Sigmoid colon (tissue), 7 donors: ENCODE measurements at places on chromosomes 5 and 9.

DNA sequence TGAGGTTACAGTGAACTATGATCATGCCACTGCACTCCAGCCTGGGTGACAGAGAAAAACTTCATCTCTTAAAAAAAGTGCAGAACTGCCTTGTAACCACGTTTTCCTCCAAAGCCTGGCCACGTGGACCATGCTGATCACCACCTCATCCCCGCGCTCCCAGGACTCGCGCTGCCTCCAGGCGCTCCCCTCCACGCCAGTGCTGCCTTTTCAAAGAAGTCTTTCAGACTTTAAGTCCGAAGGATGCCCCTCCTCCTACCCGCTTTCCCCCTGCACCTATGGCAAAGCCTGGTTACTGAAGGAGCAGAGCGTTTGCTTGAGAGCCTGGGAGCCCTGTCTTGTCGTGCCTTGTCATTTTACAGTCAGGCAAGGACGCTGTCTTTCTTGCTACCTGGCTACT is 43.8 kb downstream of the HABP4 start:
- no peaks in the 10 kb centered on the region for H3K27me3 ChIP-seq
- H3K36me3 ChIP-seq: peaks cover 3% of the 10 kb centered on the region
- H3K4me3 ChIP-seq: no peak overlapping the region
- H3K4me1 ChIP-seq: no peaks in the 10 kb centered on the region
- no peak for DNase-seq

DNA sequence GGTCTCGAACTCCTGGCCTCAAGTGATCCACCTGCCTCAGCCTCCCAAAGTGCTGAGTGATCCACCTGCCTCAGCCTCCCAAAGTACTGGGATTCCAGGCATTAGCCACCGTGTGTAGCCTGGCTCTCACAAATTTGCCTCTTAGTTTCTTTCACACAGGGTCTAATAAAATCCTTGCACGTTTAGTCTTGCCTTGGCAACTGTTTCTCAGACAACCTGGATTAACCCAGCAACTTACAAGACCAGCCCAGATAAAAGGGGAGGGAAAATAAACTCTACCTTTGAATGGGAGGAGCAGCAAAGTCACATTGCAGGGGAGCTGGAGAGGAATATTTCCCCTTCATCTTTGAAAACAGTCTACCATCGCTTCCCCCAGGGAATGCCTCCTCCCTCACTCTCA is 29.3 kb upstream of the GNA14 start:
- peaks cover 8% of the 10 kb centered on the region for H3K4me1 ChIP-seq
- no peak overlapping the region for H3K4me3 ChIP-seq
- DNase-seq: no peak
- no peak overlapping the region for H3K27ac ChIP-seq
- H3K36me3 ChIP-seq: no peaks in the 10 kb centered on the region

DNA sequence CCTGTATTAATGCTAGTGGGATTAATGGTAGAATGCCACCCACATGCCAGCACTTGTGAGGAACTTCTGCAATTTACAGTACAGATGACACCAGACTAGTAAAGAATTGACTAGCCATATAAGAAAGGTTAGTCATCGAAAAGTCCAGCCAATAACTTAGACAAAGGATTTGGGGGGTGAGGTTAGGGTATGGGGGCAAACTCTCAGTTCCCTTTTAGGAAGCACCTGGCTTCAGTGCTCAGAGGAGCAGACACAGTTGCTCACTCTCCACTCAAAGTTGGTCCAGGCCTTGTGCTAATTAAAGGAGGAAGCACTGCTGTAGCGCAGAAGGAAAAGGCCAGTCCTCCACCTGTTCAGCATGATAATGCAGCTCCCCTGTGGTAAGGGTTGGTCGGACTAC is 25.2 kb downstream of the TGFBR1 start:
- H3K36me3 ChIP-seq: no peaks in the 10 kb centered on the region
- H3K4me3 ChIP-seq: no peak overlapping the region
- peaks cover 53% of the 10 kb centered on the region for H3K4me1 ChIP-seq
- H3K27ac ChIP-seq: no peak overlapping the region
- no peaks in the 10 kb centered on the region for H3K27me3 ChIP-seq

DNA sequence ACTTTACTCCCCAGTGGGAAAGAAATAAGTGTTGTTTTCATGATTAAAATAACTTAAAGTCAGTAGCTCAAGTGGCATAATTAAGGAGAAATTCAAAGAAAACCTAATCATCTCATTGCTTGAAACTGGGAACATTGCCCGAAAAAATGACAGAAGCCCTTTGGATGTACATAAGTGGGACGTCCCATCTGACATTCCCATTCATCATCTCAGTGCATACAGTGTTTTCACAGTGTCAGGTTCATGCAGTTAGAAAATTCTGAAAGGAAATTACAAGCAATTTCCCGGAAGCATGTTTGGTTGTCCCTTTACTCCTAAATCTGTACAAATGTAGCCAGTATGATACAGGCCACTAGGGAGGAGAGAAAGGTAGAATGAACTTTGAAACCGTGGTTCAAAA is 95.6 kb downstream of the ADAMTS16 start:
- no peak for DNase-seq
- no peaks in the 10 kb centered on the region for H3K4me1 ChIP-seq
- no peak overlapping the region for H3K27ac ChIP-seq
- no peak overlapping the region for H3K4me3 ChIP-seq
- no peaks in the 10 kb centered on the region for H3K27me3 ChIP-seq

DNA sequence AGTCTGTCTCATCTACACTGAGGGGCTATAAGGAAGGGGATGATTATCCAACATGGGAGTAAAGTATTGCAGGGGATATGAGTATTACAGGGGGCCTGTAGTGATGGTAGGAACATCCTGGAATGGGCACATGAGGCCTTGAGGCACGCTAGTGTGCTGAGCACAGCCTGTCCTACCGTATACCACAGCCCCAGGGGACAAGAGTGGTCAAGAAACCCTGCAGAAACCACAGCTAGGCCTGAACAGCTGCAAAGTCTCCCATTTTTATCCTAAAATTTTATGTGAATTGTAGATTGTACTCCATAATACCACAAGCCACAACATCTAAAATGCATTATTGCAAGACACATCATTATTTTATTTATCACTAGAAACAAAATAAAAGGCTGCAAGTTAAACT is 136.3 kb upstream of the ASTN2 start:
- DNase-seq: no peak
- H3K4me3 ChIP-seq: no peak overlapping the region
- H3K27ac ChIP-seq: no peak overlapping the region
- H3K4me1 ChIP-seq: no peaks in the 10 kb centered on the region

DNA sequence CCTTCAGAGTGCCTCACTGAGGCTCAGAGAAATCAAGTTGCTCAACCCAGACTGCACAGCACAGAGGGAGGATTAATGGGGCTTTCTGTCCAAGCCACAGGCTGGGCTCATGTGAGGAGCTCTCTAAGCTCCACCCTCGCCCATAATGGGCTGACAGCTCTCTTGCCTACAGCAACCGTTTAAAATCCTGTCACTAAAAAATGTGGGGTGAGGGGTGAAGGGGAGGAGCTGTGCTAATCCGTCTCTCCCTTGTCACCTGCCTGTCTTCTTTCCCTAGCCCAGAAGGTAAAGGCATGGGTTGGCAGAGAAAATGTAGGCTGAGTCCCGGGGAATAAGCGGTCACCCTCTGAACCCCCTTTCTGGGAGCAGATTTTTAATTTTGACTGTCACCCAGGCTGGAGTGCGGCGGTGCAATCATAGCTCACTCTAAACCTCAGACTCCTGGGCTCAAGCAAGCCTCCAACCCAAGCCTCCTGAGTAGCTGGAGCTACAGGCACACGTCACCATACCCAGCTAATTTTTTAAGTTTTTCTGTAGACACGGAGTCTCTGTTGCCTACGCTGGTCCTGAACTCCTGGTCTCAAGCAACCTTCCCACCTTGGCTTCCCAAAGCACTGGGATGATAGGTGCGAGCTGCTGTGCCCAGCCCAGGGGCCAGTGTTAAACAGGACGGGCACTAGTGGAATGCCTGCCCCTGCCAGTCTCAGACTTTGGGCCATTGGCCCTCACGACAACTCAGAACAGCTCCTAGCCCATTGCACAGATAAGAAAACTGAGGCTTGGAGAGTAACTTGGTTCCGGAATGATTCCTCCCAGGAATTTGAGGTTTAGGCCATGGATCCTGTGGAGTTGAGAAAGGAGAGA is 89.5 kb downstream of the LMX1B start:
- no peak overlapping the region for H3K27ac ChIP-seq
- peaks cover 15% of the 10 kb centered on the region for H3K4me1 ChIP-seq
- H3K4me3 ChIP-seq: no peak overlapping the region
- H3K36me3 ChIP-seq: no peaks in the 10 kb centered on the region

DNA sequence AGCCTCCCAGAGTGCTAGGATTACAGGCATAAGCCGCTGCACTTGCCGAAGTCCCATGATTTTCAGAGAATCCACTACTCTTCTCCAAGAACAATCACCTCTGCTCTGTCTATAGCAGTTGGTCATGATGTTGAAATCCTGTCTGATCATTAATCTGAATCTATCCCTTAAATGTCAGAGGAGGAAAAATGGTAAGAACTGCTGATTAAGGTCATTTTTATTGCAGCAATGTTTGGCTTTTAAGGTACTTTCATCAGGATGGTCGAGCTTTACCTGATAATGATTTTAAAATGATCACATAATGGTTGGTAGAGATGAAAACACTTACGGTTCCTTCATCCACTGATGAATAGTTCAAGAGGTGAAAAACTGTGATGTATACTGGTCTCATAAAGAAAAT is 968.6 kb downstream of the TLE4 start:
- no peaks in the 10 kb centered on the region for H3K4me1 ChIP-seq
- no peaks in the 10 kb centered on the region for H3K27me3 ChIP-seq
- DNase-seq: no peak
- H3K27ac ChIP-seq: no peak overlapping the region
- no peaks in the 10 kb centered on the region for H3K36me3 ChIP-seq
- no peak overlapping the region for H3K4me3 ChIP-seq

DNA sequence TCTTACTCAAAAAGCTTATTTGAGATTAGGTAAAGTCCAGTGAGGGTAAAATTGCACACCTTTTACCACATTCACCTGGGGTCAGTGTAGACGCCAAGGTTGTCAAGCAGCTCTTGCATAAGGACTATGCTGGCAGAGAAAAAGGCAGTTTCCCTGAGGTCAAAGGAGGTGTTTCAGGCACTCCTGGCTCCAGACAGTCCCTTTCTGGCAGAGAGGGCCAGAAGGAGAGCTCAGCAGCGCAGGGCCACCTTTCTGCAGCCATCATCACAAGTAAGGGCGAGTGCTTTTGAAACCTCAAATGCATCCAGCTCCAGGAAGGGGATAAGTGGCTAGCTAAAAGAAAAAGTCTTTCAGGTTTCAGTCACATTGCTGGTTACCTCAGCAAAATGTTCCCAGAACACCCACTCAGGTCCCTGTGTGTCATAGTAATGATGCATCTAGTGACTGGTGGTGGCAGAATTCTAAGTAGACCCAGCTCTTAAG is 16.7 kb upstream of the IL13 start:
- H3K36me3 ChIP-seq: peaks cover 45% of the 10 kb centered on the region
- no peaks in the 10 kb centered on the region for H3K4me1 ChIP-seq
- no peak overlapping the region for H3K27ac ChIP-seq
- H3K4me3 ChIP-seq: no peak overlapping the region
- no peaks in the 10 kb centered on the region for H3K27me3 ChIP-seq
- DNase-seq: no peak

DNA sequence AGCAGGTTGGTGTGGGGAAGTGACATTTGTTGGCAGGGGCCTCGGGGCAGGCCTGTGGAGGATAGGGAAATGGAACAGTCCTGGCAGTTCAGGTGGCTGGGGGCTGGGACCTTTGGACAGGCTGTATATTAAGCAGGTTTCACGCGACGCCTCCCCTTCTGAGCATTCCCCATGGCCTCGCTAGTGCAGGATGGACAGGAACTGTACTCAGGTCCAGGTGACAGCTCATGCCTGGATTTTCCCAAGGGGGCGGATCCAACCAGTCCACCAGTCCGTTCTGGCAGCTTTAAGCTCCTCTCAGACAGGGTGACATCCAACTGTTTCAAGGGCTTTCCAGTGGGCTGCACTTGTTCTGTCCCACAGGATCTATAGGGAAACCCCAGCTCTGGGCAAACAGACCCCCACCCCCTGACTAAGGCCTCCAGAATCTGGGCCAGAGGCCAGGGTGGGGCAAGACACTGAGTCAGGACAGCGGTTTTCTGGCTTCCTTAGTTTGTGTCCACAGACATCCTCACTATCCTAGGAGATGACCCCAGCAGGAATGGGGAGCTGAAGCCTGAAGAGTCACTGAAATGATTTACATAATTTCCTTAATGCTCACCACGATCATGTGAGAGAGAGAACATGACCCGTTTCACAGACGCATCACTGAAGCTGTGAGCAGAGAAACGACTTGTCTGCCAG is 20.9 kb downstream of the CSF2 start:
- H3K4me3 ChIP-seq: no peak overlapping the region
- H3K27ac ChIP-seq: no peak overlapping the region
- no peaks in the 10 kb centered on the region for H3K27me3 ChIP-seq
- H3K36me3 ChIP-seq: no peaks in the 10 kb centered on the region

- no peaks in the 10 kb centered on the region for H3K27me3 ChIP-seq
- DNase-seq: no peak
- no peaks in the 10 kb centered on the region for H3K4me1 ChIP-seq
- no peak overlapping the region for H3K4me3 ChIP-seq
Measured at GRCh38 chr5:136906545-136906944, 541.2 kb upstream of the TRPC7 start.

DNA sequence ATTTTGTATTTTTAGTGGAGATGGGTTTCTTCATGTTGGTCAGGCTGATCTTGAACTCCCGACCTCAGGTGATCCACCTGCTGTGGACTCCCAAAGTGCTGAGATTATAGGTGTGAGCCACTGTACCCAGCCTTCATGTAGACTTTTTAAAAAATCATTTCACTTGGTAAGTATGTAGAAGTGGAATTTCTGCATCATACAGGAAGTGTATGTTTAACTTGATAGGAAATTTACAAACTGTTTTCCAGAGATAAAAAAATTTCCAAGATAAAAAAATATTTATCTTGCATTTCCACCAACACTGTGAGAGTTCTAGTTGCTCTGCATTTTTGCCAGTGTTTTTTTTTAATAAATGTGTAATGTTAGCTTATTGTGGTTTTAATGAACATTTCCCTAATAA is 155.8 kb downstream of the ZNF608 start:
- H3K4me1 ChIP-seq: no peaks in the 10 kb centered on the region
- H3K27me3 ChIP-seq: no peaks in the 10 kb centered on the region
- no peak for DNase-seq
- no peaks in the 10 kb centered on the region for H3K36me3 ChIP-seq
- no peak overlapping the region for H3K27ac ChIP-seq

- no peak overlapping the region for H3K4me3 ChIP-seq
- H3K27ac ChIP-seq: no peak overlapping the region
- no peaks in the 10 kb centered on the region for H3K36me3 ChIP-seq
- no peaks in the 10 kb centered on the region for H3K4me1 ChIP-seq
- peaks cover 63% of the 10 kb centered on the region for H3K27me3 ChIP-seq
- DNase-seq: no peak
Measured at GRCh38 chr5:482506-482905, 39.5 kb downstream of the EXOC3 start.

GRCh38 chr9:104276709-104277245 is 182.7 kb downstream of the SMC2 start:
- no peak overlapping the region for H3K27ac ChIP-seq
- no peaks in the 10 kb centered on the region for H3K36me3 ChIP-seq
- DNase-seq: no peak
- H3K27me3 ChIP-seq: no peaks in the 10 kb centered on the region
- no peak overlapping the region for H3K4me3 ChIP-seq
